Stimulated activated CD4-positive, alpha-beta T cell treated with anti-CD3 and anti-CD28 coated beads, Interleukin-1b, Interleukin-23, amount 100 ng/mL, for 1 hour (primary cell): ENCODE measurements at places on chromosomes 7 and 10.
A peak's percentile ranks its signal among the peaks of the same experiment; 100 is the strongest.

DNA sequence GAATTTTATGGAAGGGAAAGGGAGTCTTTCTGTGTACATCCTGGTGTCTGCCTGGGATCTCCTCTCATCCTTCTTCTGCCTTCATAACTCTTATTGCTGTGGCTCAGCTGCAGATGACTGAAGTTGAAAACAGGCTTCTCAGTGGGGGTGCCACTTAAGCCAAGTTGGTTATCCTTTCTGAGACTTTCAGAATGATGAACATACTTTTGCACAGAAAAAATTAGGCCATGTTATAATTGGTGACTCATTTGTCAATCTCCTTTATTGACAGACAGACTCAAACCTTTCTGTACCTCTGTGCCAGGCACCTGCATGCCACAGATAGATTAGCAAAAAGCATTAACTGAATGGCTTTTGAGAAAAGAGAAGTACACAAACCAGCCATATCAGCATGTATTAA, 430.3 kb downstream of the SORCS1 start:
- no peak for DNase-seq

GRCh38 chr10:9331583-9332008, 1277.1 kb downstream of the GATA3 start:
- DNase-seq = no peak

DNA sequence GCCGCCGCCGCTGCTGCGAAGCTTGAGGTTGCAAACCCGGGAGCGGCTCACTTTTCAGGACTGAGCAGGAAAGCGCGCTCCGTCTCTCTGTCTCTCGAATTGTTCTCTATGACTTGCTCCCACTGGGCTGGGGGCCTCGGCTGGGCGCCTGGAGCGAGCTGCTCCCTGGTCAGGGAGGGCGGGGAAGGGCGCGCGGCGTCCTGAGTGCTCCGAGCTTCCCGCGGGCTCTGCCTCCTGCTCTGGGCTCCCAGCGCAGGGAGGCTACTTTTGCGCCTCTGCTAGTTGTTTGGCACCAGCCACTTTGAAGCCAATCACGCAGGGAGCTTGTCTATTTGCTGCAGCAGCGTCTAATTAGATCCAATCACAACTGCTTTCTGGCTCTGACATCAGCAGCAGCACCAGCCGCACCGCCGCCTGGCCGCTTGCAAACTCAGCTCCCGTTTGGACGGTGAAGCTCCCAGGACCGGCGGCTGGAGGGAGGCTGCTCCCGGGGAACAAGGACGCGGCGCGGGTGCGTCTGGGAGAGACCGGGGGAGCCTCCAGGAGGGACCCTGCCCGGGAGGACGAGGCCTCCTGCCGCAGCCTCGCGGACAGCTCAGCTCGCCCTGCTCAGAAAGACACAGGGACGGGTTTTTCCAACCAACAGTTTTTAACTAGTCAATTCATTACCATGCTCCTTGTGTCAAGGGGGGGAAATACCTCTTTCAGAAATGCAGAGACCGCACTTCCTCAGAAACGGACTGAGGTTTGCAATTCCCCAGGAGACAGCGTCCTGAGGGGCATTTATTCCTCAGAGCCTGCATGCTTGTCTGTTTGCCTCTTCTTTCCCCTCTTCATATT, at the start of gene ADARB2:
Gene ADARB2 (minus strand): TSS at position 304 of the 840 bp plus-strand sequence.
- no peak for DNase-seq

- no peak for DNase-seq
Measured at GRCh38 chr7:24923172-24923865, 56.7 kb downstream of the OSBPL3 start.

- no peak for DNase-seq
Measured at GRCh38 chr10:11011436-11011835, 6.2 kb upstream of the CELF2 start.

DNA sequence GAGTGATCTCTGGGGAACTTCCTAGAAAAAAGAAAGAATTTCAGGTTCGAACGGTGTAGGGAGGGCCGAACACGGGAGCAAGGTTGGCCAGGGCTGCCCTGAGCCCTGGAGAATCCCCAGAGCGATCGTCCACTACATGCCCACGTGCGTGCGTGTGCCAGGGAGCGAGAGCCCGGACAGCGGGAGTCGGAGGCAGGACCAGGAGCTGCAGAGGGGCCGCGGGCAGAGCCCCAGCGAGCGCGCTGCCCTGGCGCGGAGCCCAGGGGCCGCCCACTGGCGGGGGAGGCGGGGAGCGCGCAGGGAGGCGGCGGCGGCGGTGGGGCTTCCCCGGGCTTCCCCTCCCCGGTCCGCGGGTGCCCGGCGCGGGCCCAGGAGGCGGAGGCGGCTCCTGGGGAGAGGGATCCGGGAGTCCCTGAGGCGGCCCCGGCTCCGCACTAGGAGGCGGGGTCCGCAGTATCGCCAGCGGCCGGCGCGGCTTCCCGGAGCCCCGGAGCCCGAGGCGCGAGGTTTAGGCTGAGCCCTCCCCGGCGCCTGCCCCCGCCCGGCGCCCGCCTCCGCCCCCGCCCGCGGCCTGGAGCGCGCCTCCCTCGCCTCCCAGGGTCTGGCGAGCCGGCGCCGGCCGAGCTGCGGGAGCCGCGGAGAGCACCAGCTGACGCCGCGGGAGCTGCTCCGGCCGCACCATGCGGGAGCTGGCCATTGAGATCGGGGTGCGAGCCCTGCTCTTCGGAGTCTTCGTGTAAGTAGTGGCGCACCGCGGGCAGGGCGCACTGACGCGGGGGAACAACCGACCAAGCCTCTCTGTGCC, at the start of gene PLPP4:
Gene PLPP4 (plus strand): TSS at position 602 of the 805 bp plus-strand sequence. CDS start 79 bp downstream, at position 681.
- no peak for DNase-seq

- DNase-seq = no peak
Measured at GRCh38 chr7:35849158-35849831, 48.4 kb downstream of the SEPTIN7 start.

DNA sequence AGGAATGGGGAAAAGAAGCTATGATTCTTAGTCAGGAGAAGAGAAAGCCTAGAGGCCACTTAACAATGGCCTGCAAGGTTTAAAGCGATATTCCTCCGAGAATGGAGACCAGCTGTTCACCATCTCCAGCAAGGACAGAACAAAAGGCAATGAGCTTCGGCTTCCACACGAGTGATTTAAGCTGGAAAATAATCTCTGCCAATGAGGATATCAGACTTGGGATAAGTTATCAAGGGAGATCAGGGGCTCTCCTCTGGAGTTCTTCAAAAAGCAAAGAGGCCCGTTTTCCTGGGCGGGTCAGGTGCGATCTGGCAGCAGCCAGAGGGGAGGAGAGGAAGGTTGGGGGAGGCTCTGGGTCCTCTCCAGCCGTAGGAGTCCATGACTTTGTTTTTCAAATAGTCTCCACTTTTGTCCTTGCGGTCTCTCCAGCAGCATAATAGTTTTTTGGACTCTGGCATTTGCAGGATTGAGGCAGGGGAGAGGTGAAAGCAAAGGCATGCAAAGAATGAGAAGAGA, 211.3 kb downstream of the SKIDA1 start:
- DNase-seq = no peak

DNA sequence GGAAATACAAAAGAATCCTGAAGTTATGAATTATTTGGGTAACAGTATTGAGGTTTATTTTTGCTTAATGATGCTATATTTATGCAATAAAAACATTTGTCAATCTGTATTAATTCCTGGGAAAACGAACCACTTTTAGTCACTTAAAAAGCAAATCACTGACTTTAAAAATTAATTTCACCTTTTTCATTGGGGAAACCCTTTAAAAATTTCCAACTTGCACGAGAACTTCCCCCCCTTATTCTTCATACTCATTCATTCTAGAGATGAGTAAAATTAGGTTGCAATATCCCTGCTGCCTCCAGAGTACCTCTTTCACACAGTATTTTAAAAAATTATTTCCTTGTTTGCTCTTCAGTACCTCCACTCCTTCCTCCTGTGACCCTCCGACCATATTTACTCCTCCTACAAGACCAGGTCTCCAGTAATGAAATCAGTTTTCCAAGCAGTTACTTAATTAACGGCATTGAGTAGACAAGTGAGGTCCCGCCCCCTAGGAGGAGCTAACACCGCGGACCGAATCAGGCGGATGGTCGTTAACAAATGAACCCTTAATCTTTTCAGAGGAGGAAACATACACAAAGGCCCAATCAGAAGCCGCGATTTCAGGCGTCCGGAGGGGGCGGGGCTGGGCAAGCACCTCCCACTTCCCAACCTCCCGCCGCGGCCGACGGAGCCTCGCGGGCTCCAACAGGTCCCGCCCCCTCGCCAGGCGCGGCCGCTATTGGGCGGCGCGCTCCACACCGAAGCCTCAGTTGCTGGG, 465 bp upstream of the TRIM24 start:
- DNase-seq = peak; percentile 94

- no peak for DNase-seq
Measured at GRCh38 chr7:28855538-28856217, 102.5 kb downstream of the TRIL start.

GRCh38 chr10:13942035-13942434, 355.3 kb downstream of the PRPF18 start:
- no peak for DNase-seq

DNA sequence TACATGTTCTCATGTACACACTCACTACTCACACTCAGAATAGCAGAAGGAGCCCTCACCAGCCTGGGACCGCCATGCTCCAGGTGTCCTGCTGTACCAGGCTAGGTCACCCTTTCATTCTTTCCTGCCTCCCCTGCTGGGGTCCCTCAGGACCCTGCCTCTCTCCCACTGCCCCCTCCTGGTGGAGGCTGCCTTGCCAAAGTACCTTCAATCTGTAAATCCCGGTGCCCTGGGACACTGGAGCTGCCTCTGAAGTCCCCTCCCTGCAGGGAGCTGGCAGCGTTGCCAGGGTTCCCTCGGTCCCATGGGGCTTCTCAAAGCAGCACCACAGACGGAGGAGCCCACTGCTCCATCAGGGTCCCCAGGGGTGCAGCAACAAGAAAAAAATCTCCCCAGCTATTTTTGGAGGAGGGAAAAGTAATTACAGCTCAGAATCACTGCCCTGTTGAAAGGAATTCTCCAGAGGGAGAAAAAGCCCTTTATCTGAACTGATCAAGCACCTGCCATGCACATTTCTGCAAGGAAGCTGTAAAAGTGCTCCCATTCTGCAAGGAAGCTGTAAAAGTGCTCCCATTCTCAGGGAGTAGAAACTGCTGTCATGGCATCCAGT, 259.9 kb downstream of the PTPRN2 start:
- DNase-seq = no peak

DNA sequence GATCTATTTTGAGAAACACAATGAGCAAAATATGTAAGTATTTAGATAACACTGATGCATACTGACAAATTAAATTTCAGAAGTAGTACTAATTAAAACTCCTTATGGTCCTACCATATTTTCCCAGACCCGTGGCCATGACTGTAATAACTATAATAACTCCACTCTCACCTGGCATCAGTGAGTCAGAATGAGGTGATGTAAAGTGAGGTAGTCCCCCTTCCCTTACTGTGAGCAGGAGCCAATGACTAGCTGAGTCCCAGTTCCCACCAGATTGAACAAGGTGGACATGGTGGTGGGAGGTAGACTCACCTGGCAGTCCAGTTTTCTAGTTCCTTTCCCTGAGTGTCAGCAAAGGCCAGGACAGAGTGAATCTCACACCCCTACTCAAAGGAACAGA, 630.5 kb upstream of the IGFBP3 start:
- DNase-seq = no peak

- DNase-seq = no peak
Measured at GRCh38 chr7:45584261-45585210, 10.4 kb downstream of the ADCY1 start.

DNA sequence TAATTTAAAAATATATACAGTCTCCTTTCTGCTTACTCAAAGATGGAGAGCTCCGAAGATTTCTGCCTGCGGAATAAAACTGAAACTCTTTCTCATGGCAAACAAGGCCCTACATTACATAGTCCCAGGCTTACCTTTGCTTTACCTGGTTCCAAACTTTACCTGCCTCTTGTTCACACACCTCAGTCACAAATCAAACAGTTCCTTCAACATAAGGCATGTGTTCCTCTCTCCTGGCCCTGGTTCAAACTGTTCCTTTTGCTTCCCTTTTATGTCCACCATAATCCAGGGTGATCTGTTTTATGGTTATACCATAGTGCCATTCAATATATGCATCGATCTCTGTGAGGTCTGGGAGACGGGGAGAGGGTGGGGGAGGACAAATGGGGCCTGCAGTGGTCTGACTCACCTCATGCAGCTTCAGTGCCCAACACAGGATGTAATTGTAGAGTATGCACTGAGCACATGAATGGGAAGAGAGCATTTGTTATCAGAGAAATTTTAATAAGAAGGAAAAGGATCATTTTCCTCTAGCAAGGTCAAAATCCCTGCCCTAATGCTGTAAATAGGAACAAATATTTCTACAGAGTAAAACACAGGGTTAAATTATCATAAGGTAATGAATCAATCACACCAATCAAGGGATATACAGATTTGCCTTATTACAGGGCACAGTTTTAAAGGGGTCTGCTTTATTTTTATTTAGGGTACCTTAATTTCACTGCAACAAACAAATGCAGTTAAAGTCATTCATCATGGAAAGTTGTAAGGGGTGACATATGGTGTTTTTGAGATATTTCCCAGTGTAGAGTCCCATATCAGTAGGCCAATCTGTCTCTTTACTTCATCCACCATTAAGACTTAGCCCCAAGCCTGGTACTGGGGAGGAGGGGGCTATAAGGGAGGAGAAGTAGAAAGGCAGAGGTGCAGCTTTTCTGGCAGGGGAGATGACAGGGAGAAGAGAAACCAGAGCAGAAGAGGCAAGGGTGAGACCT, 88.8 kb upstream of the PDE1C start:
- DNase-seq = no peak

- DNase-seq = no peak
Measured at GRCh38 chr10:126581648-126582046, 88.8 kb downstream of the C10orf90 start.

DNA sequence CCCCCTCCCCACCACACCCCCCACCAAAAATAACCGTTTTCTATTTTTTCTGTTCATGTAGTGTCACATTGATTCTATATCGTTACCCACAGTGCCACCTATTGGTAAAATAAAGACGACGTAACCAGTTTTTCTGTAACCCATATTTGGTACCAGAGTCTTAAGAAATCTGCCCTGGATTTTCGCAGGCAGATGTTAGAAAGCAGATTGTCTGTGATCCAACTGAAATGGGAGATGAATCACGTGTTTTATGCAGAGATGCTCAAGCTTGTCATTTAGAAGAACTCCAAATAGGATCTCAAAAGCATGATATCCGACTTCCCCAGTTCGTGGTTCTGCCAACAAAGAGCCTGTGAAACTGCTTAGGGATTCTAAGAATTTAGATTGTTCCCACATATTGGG, 261.1 kb upstream of the CSTF2T start:
- no peak for DNase-seq

DNA sequence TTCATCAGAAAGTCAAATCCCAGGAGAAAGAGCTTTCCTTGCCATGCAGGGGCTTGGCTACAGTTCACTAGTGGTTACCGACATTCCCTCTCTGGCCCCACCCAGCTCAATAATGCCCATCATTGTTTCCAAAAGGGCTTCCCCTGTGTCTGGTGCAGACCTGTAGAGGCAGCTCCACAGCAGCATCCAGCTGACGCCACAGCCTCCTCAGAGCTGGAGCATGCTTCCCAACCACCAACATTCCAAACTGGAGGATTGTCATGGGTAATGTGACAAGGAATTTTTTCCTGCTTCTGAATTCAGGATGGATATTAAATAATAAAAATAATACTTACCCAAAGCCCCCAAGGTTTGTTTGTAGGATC, 77.4 kb downstream of the ZNF365 start:
- no peak for DNase-seq
